ENCODE measurements at places on chromosomes 4 and X.

GRCh38 chrX:80765220-80765625 is 44.5 kb downstream of the BRWD3 start:
- DNase-seq, result no peak

- DNase-seq, result no peak
Observed at GRCh38 chr4:7647600-7648543, 213.1 kb upstream of the PSAPL1 start.

- DNase-seq, result no peak
Observed at GRCh38 chr4:75919920-75920319, 17.7 kb upstream of the PPEF2 start.

GRCh38 chr4:142095886-142096605 is 459.7 kb downstream of the IL15 start:
- DNase-seq, result no peak

GRCh38 chrX:9414416-9414815 is 50.4 kb upstream of the TBL1X start:
- no peak for DNase-seq

GRCh38 chrX:11447418-11447817 is 154.2 kb downstream of the AMELX start:
- DNase-seq, result no peak

- DNase-seq, result no peak
Observed at GRCh38 chr4:26261405-26261804, 59.4 kb upstream of the RBPJ start.

GRCh38 chr4:25252230-25253070 is 18.6 kb downstream of the PI4K2B start:
- peak; percentile 13 for DNase-seq

GRCh38 chr4:8742546-8742945 is 129.1 kb downstream of the HMX1 start:
- DNase-seq, result no peak

GRCh38 chr4:73872316-73873108 is 3.3 kb downstream of the CXCL1 start:
- no peak for DNase-seq

DNA sequence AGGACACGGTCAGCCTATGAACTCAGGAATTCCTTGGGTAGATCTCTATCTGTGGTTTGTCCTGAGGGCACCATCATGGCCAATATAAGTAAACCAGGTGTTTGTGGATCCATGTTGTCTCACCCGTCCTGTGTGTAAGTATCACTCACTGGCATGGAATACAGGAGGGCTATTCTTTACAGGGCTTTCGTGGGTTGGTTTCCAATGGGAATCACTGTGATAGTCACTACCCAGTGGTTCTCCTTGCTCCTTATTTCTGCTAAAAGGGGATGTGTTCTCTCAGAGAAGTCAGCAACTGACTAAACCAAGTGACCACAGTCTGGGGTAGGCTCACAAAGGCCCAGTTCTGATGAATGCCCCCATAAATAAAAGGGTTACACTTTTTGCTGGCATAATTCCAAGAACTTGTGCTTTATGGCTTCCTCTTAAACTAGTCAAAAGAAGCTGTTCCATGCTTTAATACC is 236.7 kb upstream of the JADE1 start:
- DNase-seq, result no peak

- DNase-seq, result no peak
Observed at GRCh38 chrX:7069556-7069955, 78.0 kb upstream of the STS start.

GRCh38 chr4:26441102-26441501 is 49.2 kb downstream of the CCKAR start:
- DNase-seq, result no peak

DNA sequence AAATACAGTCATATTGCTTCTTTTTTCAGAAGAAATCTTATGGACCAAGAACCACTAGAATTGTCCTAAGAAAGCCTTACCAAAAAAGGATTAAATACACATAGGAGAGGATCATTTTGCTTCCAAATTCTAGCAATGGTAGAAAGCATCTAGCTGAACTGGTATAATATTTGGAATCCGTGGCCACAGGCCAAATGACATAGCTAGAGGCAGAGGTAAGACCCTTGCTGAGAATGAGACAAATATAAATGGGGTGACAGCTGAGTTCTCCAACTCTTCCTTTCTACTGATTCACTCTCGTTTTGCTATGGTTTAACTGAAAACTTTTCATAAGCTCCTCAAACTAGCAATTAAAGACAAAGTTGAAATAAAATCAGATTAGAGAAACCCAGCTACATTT is 150.0 kb downstream of the TTC29 start:
- DNase-seq, result no peak
